ENCODE measurements at places on chromosomes 11 and 22.

GRCh38 chr11:44556735-44557409 lies 8.6 kb upstream of the CD82 start:
- peak; percentile 54 for DNase-seq

- DNase-seq, result no peak
Observed at GRCh38 chr11:35792148-35792845, 129.7 kb downstream of the TRIM44 start.

GRCh38 chr22:42270176-42270509 lies 310 bp downstream of the TCF20 start:
- DNase-seq, result no peak

DNA sequence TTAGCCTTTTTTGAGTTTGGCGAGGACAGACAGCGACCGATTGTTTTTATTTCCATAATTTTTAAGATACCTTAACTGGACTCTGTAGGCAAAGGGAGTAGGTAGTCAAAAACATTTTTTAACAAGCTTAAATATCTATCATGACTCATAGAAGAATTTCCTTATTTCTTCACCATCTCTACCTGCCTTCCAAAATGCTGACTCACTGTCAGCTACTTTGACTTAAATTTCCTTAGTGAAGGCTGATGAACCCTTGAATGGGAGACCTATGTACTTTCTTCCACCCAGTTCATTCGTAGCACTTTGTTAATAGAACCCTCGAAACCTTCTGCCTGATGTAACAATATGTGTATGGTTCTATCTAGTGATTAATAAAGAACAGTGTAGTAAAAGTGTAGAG lies 1.1 kb upstream of the MTMR2 start:
- DNase-seq, result no peak

DNA sequence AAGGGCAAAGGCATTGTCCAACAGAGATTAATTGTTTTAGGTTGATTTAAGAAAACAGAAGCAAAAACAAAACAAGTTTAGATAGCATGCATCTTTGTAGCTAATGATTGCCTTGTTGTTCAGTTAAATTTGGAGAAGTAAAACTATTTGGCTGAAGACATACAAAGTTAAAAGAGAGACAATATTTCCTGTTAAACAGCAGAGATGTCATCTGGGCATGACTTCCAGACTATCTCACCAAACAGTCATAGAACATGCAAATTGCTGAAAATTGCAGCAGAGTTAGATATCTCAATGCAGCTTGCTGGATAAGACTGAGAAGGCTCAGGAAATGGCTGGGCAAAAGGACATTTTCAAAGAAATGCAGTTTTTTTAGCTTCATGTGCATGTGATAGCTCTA lies 57.5 kb upstream of the PDGFD start:
- DNase-seq, result no peak

DNA sequence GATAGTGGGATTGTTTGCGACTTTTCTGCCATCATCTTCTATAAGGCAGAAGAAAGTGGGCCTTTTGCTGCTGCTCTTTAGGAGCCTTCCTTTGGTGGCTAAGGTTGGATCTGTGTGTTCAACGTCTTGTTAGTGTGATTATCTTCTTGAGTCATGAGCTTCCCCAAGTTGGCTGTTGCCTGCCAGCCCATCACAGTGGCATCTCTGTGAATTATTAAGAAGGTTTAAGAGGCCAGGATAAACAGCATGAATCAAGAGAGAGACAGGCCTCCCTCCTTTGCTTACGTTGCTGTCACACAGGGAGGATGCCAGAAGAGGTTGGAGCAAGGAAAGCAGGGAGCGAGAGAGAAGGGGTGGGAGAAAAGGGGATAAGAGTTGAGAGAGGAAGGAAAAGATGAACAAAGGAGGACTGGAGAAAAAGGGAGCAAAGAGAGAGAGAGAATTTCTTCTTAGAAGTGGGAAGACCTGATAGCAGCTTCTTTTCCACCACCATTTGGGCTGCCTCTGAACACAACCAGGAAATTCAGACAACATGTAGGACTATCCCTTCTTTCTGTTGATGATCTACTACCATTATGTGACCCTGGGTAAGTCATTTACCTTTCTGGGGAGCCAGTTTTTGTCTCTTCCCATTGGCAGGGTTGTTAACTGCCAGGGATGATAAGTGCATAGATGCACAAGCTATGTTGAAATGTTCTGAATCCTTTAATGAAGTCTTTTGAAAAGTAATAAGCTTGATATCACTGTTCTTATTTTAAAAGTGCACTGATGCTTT lies 126.5 kb downstream of the NAV2 start:
- DNase-seq, result no peak

DNA sequence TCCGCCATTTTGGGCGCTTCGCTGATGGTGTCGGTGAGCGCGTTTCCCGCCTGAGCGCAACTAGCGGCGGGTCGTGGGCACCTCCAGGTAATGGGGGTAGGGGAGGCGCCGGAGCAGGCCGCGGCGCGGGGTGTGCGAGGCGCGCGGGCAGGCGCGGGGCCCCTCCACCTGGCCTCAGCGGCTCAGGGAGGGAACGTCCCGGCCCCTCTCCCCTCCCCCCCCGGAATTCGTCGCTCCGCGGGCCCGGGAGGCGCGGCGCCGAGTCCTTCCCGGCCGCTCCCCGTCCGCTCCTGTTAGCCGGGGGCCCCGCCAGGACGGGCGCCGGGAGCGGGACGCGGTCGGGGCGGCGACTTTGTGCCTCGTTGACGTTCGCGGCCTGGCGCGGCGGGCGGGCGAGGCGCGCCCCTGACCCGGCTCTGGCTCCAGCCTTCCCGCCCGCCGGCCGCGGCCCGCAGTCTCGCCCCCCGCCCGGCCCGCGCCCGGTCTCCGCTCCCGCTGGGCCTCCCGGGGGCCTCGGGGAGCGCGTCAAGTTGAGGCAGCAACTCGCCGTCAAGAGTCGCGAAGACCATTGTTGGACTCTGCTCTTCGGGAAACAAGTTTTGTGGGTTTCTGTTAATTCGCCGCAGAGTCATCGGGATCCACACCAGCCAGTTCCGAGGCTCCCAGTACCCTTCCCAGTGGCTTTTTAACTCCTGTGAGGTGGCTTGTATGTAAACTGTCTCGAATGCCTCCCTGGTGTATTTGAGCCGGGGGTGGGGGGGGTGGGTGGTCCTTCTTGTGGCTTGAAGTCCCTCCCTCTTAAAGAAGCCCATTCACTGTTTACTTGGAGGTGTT lies at the start of gene PPP6R3:
Gene PPP6R3 (plus strand): TSS at position 12 of the 834 bp plus-strand sequence. CDS start 76,913 bp downstream, outside the sequence.
- no peak for DNase-seq

- no peak for DNase-seq
Observed at GRCh38 chr22:20014526-20015186, 2.0 kb downstream of the ARVCF start.

- no peak for DNase-seq
Observed at GRCh38 chr11:4006946-4007680, 87.5 kb upstream of the RRM1 start.

DNA sequence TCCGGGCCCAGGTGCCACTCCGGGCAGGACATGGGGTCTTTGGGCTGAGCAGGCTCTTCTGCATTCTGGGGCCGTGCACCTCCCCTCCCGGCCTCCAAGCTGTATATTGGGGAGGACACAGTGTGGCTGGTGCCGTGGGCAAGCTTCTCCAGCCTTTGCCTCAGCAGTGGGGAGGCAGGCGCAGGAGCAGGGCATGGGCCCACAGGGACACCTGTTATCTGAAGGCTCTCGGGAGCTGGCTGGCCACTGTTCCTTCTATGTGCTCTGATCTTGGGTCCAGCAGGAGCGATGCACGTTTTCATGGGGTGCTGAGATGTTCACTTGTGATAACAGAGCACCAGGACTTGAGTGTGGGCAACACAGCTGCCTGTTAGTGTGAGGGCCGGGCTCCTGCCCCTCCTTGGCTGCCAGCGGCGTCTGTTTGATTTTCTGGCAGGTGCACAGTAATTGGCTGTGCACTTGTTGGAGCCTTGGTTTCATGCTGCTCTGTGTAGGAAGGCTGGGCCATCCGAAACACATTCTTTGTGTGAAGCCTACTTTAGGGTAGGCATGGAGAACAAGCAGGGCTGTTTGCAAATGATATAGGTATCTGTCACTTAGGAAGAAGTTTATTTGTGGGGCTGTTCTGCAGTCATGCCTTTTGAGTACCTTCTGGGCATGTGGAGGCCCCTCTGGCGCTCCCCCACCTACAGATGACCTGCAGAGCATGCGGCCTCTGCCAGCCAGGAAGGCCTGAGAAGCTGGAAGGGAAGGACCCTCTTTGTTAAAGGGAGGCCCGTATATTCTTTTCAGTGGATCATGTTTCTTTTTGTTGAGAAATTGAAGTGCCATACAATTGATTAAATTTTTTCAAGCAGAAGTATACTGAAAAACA lies 201.5 kb downstream of the TBC1D22A start:
- no peak for DNase-seq

- DNase-seq, result no peak
Observed at GRCh38 chr11:46363455-46364005, 16.3 kb downstream of the DGKZ start.

GRCh38 chr11:110896358-110896757 lies 184.1 kb upstream of the ARHGAP20 start:
- DNase-seq, result no peak

DNA sequence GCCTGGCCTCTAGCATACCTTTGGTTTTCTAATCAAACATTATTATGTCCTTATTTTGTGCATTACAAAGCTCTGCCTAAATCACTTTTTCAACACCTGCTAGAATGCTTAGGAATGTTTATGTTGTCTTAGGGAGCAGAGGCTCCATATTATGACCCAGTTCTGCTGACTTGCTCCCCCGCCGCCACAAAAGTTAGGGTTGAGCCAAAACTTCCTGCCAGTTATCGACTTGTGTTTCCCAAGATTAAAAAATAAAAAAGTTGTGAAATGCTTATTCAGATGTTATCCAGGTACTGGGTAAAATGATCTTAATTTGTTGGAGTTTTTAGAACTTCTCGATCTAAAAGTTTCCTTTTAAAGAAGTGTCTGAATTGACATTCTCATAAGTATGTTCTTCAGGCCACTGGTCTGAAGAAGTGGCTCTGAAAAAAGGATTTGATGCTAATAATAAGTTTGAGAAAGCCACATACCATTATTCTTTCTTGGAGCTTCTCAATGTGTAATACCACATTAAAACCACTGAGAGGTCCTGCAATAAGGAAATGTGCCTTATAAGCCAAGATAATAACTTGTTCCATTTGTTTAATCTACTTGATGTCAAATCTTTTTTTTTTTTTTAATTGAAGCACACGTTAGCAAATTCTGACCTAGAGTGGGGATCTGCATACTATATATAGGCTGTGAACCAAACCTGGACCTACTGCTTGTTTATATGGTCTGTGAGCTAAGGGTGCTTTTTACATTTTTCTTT lies 2.2 kb downstream of the RNF185 start:
- DNase-seq, result no peak

- peak; percentile 83 for DNase-seq
Observed at GRCh38 chr11:63986156-63986931, at the start of gene OTUB1. Gene OTUB1, plus strand, starts transcription at chr11:63986438. Its CDS starts 19 bp downstream, at chr11:63986457.

DNA sequence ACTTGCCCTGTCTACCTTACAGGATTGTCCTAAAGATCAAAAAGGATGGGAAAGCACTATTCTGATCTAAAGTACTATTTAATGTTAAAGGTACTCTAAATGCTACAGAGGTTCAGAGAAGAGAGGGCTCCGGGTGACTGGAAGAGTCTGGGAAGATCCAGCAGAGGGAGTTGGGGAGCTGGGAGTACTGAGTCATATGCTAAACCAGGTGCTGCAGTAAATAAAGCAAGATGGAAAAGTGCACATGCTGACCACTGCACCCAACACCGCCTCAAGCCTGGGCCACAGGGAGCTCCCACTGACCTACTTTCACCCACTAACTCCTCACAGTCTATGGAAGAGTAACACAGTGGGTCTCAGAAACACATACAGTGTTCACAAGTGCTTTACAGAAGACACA lies 49.3 kb downstream of the WT1 start:
- DNase-seq, result no peak
